ENCODE measurements at places on chromosomes 16 and 17.

GRCh38 chr16:16096121-16096857 is 127.0 kb downstream of the ABCC6 start:
- no peak for DNase-seq

DNA sequence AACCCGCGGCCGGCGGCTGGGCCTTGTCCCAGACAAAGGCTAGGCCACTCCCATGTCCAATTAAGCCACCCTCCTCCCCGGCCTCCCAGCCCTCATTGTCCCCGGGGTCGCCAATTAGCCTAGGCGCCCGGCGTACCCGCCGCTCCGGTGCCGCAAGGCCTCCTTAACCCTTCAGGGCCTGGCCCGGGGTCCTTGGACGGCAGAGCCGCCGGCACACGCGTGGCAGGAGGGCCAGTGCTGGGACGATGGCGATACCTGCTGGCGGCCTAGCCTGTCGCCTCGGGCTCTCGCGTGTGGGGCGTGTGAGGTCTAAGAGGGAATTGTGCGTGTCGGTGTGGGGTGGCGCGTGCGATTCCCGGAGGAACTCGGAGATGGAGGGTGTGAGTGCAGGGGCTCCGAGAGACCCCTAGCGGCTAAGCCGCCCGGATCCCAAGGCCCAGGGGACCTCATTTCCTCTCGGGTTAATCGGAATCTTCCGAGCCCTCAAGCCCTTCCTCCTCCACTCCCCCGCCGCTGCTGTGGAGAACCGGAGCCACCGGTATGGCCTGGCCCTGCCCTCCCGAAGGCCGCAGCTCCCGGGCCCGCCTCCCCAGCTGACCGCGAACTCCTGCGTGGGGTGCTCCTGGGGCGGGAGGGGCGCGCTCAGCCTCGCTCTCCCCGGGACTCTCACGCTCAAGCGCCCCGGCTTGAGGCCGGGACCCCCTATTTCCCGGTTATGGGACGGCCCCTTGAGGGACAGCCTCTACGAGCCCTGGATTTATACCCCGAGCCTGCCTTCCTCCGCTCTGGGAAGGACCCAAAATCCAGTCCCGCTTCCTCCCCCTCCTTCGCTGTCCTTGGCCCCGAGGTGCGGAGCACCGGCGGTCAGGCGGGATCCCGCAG is 11.9 kb downstream of the TBX2 start:
- no peak for DNase-seq

DNA sequence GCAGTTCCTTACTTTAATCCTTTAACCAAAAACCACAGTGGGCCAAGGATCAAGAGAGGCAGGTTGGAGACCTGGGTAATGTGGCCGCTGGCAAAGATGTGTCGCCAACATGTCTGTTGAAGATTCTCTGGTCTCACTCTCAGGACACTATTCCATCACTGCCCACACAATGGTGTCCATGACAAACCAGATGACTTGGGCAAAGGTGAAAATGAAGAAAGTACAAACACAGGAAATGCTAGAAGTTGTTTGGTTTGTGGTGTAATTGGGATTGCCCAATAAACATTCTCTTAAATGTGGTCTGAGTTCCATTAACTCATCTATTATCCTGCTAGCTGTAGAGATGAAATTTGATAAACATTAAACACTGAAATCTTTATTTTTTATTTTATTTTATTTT is 43.3 kb downstream of the SALL1 start:
- DNase-seq, result no peak

- no peak for DNase-seq
These were observed 56.9 kb upstream of the MRTFB start for GRCh38 chr16:14014284-14014625.

GRCh38 chr17:57943645-57944044 is 11.6 kb downstream of the CUEDC1 start:
- no peak for DNase-seq

GRCh38 chr17:65163990-65164495 is 26.9 kb downstream of the RGS9 start:
- DNase-seq, result no peak

DNA sequence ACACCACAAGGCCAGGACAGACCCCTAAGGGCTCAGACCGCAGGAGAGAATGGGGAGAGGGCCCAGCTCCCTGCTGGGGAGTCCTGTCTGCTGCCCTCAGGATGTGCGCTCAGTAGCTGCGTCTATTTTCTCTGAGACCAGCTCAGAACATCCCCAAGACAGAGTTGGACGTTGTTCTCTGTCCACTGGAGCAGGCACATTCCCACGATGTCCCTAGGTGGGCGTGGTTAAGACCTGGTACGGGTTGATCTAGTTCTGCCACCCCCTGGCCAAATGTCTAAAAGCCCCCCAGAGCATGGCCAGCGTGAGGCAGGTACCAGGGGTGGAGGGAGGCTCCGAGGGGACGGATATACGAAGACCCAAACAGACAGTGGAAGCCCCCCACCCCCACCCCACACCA is 842 bp upstream of the CALB2 start:
- no peak for DNase-seq

DNA sequence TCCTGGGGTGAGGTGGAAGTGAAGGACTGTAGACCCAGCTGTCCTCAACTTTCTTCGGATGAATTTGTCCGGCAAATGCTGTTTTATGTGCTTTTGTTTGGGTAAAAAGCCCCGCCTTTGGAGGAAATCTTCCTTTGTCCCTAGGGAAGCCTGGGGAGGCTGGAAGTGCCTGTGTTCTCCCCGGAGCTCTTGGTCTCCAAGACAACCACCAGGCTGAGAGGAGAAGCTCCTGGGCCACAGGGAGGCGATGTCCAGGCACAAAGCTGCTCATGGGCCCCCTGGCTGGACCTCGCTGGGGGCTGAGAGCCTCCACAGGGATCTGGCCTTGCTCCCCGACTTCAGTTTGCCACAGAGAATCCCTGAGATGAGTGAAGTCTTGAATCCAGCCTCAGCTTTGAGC is 293.1 kb upstream of the N4BP1 start:
- DNase-seq, result no peak

- DNase-seq, result no peak
These were observed at the start of gene PIEZO1 for GRCh38 chr16:88785106-88785924. PIEZO1 (minus strand) TSS chr16:88785220; CDS start chr16:88784964, 256 bp downstream.

DNA sequence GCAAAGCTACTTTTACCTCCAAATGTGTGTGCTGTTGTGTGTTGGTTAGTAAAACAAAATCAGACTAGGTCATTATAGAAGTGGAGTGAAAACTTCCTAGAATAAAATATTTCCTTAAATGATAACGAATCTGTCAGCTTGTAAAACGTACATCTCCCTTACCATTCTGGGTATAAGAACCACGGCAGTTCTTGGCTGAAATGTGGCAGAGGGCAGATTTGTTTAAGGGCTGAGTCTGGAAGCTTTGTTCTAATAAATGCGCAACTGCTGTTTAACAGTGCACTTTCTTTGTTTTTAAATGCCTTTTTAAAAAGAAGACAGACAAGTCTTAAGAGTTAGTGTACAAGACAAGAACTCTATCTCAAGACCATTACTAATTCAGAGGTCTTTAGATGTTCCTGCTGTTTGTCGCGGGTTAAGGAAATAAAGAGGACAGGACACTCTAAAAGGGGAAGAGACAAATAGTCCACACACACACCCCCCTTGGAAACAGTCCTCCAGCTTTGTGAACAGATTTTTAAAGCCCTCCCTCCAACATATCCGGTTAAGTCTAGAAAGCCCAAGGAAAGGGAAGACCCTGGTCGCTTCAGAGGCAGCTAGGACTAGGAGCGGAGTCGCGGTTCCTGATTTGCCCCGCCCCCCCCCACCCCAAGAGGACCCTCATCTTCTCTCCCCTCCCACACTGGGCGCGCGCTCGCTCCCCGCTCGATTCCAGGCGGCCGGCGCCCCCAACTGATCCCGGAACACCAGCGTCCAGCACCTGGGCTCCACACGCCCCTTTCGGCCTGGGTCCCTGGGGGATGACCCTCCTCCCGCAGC is 658 bp downstream of the SYNRG start:
- no peak for DNase-seq

DNA sequence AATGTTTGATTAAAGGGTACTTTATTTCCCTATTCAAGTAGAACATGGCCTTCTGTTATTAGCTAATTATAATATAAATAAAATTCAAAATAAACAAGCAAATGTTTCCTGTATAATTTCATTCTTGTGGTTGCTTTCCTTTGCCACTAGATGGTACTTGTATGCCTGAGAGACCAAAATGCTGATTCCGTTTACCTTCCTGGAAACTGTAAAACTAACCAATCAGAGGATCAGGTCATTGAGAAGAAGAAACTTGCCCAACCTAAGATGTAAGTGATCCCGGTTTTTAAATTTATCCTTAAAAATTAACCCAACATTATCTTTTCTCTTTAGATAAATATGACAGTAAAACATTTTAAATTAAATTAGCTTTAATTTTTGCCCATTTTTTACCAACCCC is 8.1 kb upstream of the ABCA5 start:
- DNase-seq, result peak; percentile 8

GRCh38 chr16:47627085-47627639 is 166.0 kb downstream of the PHKB start:
- DNase-seq, result no peak

DNA sequence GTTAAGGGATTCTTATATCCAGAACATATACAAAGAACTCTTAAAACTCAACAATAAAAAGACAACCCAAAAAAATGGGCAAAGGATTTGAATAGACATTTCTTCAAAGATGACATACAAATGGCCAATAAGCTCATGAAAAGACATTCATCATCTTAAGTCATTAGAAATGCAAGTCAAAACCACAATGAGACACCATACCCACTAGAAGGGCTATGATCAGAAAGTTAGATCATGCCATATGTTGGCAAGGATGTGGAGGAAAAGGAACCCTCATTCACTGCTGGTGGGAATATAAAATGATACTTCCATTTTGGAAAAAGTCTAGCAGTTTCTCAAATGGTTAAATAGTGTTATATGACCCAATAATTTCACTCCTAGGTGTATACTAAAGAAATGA is 9.4 kb downstream of the PLD6 start:
- no peak for DNase-seq

- no peak for DNase-seq
These were observed 6.5 kb upstream of the PRR29 start for GRCh38 chr17:63991611-63992010.

- DNase-seq, result peak; percentile 20
These were observed 21.4 kb downstream of the KCNJ12 start for GRCh38 chr17:21397341-21398190.

- no peak for DNase-seq
These were observed 3.7 kb upstream of the RAP1GAP2 start for GRCh38 chr17:2792366-2793169.

DNA sequence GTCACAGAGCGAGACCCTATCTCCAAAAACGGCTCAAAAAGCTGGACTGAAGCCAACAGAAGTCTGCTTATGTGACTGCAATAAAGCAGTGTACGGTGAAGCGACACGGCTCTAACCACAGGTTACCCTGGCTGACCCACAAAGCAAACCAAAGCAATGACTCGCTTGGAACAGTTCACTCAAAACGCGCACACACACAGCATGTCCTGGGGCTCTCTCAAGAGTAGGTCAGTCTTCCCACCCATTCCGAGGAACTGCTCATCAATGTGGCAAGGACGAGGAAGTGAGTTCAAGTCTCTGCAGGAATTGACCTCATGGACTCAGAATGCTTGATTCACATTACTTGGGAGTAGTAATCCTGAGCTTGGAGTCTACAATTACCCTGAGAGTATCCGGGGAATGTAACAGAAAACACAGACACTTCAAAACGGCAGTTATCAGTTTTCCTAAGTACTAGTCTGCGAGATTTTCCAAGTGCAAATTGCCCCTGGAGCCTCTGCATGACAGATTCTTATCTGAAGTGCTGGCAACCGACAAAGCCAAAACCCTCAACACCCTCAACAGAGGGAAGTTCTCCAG is 25.4 kb downstream of the PELP1 start:
- DNase-seq, result peak; percentile 34

- DNase-seq, result peak; percentile 97
These were observed at the start of gene CBX8 for GRCh38 chr17:79796763-79797491. CBX8 (minus strand) TSS chr17:79797077; CDS start chr17:79796998, 79 bp downstream.

GRCh38 chr17:11705111-11705510 is 106.8 kb downstream of the DNAH9 start:
- DNase-seq, result peak; percentile 22

DNA sequence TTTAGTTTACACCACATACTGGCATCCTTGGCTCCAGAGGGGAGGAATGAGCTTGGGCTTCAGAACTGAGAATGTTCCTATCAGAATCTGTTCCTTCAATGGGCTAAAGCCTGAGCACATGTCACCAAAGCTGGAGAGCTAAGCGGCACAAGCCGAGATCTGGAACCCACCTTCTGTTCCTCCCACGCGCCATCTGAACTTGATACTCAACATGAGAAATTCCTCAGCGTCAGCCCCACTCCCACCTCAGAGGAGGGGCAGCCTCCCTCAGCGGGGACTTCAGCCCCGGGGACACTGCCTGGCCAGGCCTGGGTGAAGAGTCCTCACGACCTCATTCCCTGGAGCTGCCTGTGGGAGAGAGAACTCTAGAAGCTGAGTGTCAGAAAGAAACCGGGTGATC is 22.8 kb upstream of the SLC47A1 start:
- no peak for DNase-seq

- DNase-seq, result no peak
These were observed 132.4 kb downstream of the CA10 start for GRCh38 chr17:52026075-52026474.

DNA sequence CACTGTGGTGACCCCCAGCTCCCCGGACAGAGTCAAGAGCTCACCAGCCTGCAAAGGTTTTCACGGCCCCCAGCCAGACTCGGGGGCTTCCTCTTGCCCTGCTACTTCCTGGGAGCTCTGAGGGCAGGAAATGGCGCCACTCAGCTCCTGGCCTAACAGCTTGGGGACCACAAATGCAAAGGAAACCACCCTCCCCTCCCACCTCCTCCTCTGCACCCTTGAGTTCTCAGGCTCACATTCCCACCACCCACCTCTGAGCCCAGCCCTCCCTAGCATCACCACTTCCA is 375 bp upstream of the SPN start:
- DNase-seq, result no peak

- DNase-seq, result no peak
These were observed 2.2 kb upstream of the RPL38 start for GRCh38 chr17:74201250-74201649.

GRCh38 chr16:28171816-28172215 is 39.9 kb downstream of the XPO6 start:
- DNase-seq, result no peak

DNA sequence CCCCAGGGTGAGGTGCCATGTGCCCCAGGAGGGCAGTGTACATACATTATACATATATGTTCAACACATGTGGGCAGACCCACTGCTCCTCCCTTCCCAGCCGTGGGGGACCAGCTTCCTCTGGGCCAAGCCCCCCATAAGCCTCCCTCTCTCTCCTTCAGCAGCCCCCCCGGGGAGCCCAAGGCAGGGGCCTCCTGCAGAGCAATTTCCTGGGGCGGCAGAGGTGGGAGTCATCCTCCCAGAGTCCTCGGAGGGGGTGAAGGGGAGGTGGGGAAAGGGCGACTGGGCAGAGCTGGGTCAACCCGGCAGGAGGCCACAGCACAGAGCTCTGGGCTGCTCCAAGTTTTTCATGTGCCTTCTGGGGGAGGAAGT is 235.1 kb downstream of the ZNF423 start:
- no peak for DNase-seq

DNA sequence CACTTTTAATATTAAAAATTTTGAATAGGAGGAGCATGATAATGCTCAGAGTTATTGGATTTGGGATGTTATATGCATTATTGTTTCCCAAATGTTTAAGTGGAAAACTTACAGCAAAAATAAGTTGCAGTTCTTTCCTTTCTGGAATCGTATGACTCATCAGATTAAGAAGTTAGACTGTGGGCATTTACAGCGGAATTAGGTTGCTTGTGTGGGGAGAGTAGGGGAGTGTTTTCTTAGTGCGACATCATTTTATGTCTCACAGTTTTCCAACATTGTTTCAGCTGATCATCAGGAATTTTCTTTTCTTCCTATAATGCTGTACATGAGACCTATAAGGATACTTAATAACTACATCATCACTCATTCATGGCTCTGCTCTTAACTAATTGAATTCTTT is 1631.8 kb downstream of the CDH8 start:
- no peak for DNase-seq

GRCh38 chr17:71633391-71633849 is 487.4 kb upstream of the SOX9 start:
- peak; percentile 60 for DNase-seq

All from astrocyte of the cerebellum (primary cell).